Esophagus squamous epithelium (tissue), 5 donors: ENCODE measurements at places on chromosomes 12 and 14.

DNA sequence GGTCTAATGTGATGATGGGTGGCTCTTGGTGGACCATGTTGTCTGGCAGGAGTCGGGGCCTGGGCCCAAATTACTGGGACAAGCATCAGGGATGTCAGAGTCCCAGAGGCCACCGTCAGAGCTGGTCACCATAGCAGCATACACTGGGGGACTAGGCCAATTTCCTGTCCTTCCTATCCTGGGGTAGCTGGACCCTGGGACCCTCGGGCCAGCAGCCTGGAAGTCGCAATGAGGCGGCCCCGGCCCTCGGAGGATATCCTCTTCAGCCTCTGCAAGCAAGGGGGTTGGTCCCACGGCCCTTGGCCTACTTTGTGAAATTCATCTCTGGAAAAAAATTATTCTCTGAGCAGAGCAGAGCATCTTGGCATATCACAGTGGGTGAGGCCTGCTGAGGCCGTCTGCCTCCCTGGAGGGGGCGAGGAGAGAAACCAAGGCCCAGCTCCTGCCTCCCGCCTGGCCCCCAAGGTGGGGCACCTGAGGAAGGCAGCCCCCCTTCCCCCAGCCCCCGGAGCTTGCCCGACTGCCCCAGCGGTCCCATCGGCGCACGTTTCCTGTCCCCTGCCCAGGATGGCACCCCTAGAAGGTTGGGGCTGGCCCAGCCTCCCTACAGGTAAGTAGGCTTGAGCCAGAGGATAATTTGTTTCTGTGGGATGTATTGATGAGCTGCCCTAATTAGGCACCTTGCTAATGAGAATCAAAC lies 135.0 kb upstream of the MYL2 start:
- DNase-seq: no peak

GRCh38 chr12:89762498-89763170 lies 54.0 kb upstream of the ATP2B1 start:
- no peak for DNase-seq

DNA sequence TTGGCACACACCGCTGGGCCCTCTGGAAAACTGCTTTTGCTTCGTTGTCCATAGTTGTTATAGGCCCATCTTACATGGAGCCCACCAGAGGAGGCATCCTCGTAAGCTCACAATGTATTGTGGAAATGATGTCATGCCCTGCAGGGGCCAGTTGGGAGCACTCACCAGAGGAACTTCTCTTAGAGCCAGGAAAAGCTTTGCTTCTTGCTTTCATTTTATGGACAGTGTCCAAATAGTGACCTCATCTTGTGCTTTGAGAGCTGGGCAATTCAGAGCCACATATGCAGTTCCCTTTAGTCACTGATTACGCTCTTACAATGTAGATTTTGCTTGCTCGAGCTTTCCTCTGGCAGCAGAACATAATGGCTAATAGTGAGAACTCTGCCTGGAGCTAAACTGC lies 275.6 kb downstream of the AACS start:
- no peak for DNase-seq

GRCh38 chr12:48125985-48126384 lies 6.8 kb downstream of the PFKM start:
- DNase-seq: no peak

GRCh38 chr14:75196064-75196463 lies 19.7 kb upstream of the TMED10 start:
- DNase-seq: no peak

DNA sequence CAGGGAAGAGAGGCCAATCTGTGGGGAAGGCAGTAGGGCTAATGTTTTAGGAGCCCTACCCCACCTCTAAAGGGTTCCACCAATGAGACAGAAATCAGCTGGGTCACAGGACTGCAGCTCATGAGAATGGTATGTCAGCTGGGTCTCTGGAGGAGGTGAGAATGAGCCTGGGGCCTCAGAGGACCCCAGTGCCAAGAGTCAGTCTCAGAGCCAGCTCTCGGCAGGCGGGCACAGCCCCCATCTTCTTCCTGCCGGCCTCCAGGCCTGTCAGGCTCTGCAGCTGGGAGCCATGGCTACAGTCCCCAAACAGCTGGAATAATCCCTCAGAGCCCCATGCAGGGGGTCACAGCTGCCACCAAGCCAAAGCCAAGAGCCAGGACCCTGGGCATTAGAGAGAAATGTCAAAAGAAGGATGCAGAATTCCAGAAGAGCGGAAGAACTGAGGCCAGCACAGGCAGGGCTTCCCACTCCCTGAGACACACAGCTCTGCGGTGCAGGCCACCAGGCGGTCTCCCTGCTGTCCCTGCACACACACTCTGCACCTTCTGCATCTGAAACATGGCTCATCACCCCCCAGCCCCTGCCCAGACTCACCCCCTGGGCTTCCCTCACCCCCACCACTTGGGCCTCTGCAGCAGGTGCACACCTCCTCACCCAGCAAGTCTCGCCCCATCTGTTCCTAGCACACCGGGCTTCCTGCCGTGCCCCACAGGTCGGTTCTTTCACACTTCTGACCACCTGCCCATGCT lies 26.0 kb downstream of the ITPK1 start:
- no peak for DNase-seq

DNA sequence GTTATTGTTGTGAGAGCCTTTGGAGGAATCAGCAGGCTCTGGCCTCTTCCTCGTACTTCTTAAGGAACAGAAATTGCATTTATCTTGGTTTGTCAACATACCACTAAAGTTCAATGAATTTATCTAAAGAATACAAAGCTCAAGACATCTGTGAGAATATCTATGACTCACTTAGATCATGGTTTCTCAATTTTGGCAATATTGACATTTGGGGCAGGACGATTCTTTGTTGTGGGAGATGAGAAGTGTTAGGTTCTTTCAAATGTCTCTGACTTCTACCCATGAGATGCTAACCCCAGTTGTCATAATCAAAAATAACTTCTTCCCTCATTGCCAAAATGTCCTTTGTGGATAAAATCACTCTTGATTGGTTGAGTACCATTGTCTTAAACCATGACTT lies 1190.3 kb downstream of the GALC start:
- no peak for DNase-seq

DNA sequence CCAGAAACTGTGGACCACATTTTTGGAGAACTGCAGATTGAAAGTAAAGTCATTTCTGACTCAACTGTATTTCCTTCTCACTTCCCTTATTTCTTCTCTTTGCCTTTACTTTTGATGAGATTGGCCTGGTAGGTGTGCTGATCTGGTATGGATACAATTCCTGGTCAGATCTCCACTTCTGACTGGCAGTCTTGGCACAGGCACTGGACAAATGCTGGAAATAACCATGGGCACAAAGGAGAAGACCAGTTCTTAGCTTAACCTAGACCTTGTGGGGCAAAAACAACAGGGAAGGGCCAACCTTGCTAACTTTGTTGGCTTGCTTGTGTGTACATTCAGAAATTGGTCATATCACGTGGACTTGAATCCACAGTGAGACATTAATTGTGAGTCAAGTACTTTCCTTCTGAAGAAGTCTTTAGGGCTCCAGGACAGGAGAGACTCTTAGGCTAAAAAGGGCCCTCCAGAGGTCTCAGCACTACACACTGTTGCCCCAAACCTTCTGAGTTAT lies 75.0 kb downstream of the DIP2B start:
- DNase-seq: no peak

- no peak for DNase-seq
These were observed 72.0 kb downstream of the FOS start for GRCh38 chr14:75350505-75351060.

GRCh38 chr14:35123388-35123703 lies 994 bp downstream of the PRORP start:
- DNase-seq: no peak

DNA sequence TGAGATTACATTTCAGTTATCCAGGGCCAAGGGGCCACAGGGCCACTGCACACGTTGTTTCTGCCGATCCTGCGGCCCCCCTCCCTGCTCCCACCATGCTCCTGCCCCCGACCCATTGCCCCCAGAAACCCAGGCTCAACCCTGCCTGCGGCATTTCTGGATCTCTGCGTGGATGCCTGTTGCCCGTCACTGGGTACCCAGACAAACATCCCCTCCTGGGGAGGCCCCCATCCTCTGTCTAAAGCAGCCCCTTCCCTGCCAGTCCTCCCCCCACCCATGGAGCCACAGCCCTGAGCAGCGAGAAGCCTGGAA lies 326.4 kb upstream of the SFSWAP start:
- no peak for DNase-seq

DNA sequence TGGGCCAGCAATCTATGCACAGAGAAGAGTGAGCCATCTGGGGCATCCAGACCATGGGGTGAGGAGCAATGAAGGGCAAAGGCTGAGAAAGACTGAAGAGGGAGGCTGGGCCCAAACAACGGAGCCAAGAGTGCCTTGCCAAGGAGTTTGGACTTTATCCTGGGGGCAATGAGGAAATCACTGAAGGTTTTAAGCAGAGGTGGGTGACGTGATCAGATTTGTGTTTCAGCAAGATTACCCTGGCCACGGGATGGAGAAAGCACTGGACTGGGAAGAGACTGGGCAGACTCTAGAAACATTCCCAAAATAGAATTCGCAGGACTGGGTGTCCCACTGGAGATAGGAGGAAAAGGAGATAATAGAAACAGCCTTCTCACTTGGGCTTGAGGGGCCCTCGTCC lies 65.3 kb downstream of the DPF3 start:
- DNase-seq: no peak

DNA sequence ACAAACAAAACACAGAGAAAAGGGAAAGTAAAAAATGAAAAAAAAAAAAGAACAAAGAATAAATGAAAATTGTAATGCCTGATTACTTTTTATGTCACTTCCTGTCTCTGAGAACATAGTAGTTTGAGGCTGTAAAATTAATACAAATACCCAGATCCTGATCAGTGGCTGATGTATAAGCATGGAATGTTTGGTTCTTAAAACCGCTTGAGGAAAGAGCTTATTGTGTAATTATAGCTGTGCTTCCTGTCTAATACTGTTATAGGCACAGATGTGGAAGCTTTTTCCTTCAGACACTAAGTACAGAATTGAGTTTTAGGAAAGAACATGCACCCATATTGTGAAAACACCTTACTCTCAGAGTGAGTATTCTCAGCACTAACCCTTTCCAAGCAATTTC lies 86.9 kb downstream of the AVPR1A start:
- no peak for DNase-seq

- DNase-seq: no peak
These were observed 63.4 kb downstream of the BEGAIN start for GRCh38 chr14:100523843-100524169.

DNA sequence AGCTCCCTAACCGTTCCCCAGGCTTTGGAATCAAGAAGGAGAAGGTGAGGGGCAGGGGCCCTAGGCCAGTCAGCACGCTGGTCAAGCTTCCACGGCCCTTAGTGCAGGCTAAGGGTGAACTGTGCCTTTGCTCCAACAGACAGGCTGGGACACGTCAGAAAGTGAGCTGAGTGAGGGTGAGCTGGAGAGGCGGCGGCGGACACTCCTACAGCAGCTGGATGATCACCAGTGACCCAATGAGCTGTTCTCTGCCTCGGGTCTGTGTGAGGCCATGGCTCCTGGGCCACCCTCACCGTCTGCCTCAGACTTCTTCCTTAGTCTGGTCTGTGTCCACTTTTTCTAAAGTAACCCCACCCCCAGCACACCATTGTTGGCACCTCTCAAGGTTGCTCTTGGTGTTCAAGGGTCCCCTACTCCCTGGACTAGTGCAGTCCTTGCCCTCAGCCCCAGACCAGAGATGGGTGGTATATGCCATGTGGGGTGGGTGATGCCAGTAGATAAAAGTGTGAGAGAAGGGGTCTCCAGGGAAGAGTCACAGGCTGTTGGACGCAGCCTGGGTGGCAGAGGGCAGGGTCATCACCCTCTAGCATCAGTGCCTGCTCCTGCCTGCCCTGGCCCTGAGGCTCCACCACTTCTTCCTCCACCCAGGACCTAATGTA lies 20.7 kb downstream of the PRPF40B start:
- DNase-seq: no peak

GRCh38 chr14:103393676-103394626 lies 8.7 kb downstream of the MARK3 start:
- DNase-seq: no peak

DNA sequence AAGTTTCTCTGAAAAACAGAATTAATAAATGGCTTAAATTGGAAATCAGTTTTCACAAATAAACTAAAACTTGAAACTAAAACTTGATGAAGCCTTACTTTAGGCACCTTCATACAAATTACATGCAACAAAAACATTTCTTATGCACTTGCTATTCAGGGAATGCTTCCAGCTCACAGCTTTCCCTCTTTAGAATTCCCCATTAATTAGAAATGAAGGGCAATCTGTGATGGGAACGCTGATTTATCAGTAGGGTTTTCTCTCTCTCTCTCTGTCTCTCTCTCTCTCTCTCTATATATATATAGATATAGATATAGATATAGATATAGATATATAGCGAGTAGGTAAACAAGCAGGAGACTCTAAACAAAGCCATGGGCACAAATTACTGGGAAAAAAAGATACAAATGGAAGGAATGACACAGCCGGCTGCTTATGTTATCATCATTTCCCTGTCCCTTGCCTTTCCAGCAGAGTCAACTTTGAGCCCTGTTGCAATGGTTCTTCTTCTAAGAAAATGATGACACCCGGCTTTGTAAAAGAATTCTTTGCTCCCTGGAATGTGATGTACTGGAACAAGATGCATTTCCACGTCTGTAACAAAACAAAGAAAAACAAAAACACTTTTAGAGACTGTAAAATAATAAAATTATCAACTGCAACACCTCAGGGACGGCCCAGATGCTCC lies 1121.6 kb upstream of the TMEM132C start:
- no peak for DNase-seq

GRCh38 chr14:64758691-64759554 lies 54.7 kb downstream of the PLEKHG3 start:
- no peak for DNase-seq

DNA sequence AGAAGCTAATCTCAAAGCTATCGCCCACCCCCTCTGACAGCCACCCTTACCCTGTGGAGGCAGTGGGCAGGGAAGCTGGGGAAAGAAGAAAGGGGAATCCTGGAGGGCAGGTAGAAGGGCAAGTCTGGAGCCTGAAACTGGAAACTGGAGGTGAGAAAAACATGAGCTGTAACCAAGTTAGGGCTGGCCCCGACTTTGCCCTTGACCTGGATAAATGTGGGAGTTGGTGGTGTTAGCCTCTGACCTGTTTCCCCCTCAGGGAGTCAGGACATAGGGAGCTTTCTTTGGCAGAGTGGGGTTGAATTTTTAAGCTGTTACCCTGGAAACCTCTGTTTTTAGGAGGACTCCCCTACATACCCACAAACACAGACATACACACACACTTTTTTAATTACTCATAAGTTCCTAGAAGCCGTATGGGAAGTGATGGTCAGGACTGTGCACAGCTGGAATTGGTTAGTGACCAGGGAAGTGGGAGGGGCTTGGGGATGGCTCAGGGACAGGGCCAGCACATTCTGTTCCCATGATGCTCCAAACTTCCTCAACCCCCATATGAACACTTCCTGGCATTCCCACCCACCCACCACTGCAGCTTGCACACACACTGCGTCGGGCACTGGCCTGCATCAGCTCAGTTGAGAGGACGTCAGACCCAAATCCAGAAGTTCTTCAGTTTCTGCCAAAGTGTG lies 5.0 kb upstream of the MMP19 start:
- peak; percentile 42 for DNase-seq

GRCh38 chr12:87685696-87686095 lies 343.5 kb downstream of the C12orf50 start:
- DNase-seq: no peak

DNA sequence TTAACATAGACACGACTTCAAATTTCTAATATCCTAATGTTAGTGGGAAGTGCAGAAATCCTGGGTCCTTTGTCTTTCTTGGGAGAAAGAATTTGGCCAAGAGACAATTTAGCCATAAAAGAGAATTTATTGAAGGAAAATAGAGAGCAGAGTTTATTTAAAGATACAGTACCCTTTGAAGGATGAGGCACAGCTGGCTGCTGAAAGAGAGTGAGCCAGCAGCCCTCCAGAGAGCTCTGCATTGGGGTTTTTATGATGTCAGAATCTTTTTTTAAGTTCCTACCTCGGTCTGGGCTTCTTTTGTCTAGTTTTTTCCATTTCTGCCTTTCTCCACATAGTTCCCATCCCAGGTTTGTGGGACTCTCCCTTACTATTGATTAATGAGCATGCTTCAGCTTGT lies 37.5 kb downstream of the CCER1 start:
- no peak for DNase-seq
